Dorsolateral prefrontal cortex (tissue), 122 donors: ENCODE measurements at places on chromosomes 11 and 22. TPM values are rescaled to one million over a fixed set of nuclear protein-coding genes. Genes with fewer than 3 reads are reported as not detected.
A peak's percentile ranks its signal among the peaks of the same experiment; 100 is the strongest.

The OR2AG1 gene
- 0.18 TPM for total RNA-seq

The OR8D1 gene
- total RNA-seq: not detected

The RNF214 gene
- total RNA-seq: 48.7 TPM

The C22orf15 gene
- total RNA-seq: not detected

The OR5A1 gene
- not detected for total RNA-seq

The HTR3B gene
- 11.9 TPM for total RNA-seq

The TAF6L gene
- 20.9 TPM for total RNA-seq

The OR52A1 gene
- total RNA-seq: not detected

The MMP12 gene
- total RNA-seq: not detected

The F2 gene
- not detected for total RNA-seq

DNA sequence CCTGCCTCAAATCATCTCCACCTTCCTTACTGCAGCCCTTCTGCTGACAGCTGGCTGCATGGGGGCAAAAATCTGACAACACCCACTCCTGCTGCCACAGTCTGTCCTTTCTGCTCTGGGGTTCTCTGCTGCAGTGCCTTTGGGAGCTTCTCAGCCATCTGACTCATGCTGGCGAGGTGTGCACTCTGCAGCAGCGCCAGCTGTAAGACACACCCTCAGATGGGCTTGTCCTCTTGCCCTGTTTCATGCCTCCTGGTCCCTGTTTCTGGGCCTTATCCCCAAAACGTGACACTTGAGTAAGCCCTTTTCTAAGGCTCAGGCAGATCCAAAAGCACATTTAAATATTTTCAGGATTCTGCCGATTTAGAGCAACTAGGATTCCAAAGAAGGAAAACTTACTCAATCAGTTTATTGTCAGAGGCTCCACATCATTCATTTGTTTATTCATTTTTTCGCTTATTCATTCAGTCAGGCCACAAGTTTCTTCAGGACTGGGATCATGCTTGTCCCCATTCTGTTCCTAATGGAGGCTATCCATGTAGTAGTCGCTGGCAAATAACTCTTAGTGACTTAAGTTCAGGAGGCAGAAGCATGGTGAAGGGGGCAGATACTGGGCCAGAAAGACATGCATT, 60.2 kb downstream of the SMIM38 start:
- no peak for DNase-seq

DNA sequence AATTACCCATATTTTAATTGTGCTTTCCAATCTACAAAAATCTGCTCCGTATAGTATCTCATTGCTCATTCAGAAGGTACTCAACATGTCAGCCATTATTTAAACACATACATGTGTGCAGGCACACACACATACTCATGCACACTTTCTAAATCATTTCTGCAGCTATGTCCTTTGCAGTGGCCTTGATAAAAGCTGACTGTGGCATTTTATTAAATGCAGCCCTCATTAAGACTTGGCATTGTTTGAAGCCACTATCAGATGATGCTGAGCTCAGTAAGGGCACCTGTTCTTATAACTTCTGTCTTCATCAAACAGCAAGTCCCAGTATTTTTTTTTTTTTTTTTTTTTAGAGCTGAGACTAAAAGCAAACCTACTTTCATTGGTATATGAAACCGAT, 1071.9 kb upstream of the CCDC90B start:
- DNase-seq: no peak

GRCh38 chr22:28435140-28435768, 244.4 kb downstream of the TTC28 start:
- no peak for DNase-seq

DNA sequence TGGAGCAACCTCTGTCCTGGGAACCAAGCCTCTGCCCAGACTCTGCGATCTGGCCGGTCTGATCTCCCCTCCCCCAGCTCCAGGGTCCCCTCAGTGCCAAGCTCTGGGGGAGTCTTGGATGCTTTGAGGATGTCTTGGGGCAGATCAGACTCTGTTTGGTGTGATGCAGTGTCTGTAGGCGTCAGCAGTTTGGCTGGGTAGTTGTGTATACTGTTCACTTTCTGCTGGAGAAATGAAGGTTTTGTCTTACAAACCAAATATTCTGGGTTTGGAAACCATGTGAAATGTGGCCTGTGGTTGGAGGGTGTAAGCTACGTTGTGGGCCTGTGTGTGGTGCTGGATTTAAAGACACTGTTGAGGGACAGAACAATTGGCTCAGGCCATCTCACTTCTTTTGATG, 4.6 kb downstream of the INSC start:
- DNase-seq: no peak

DNA sequence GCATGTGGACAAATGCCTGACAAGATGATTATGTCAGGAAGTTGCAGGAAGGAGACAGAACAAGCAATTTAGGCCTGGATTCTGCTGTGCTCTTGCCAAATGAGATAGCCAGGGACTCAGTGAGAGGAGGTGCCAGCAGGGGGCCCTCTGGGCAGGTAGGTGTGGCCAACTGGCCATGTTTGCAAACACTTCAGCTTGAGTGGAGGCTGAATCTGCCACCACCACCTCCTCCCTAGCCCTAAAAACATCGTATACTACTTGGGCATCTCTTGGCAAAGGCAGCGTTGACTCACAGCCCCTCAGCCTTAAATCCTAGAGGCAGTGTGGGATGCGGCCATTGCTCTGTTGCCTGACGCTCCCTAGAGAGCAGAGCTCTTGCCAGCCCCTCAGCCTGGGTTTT, 95.1 kb upstream of the PLET1 start:
- peak; percentile 46 for DNase-seq

- DNase-seq: no peak
These were observed 13.0 kb upstream of the MYEOV start for GRCh38 chr11:69280994-69281393.

DNA sequence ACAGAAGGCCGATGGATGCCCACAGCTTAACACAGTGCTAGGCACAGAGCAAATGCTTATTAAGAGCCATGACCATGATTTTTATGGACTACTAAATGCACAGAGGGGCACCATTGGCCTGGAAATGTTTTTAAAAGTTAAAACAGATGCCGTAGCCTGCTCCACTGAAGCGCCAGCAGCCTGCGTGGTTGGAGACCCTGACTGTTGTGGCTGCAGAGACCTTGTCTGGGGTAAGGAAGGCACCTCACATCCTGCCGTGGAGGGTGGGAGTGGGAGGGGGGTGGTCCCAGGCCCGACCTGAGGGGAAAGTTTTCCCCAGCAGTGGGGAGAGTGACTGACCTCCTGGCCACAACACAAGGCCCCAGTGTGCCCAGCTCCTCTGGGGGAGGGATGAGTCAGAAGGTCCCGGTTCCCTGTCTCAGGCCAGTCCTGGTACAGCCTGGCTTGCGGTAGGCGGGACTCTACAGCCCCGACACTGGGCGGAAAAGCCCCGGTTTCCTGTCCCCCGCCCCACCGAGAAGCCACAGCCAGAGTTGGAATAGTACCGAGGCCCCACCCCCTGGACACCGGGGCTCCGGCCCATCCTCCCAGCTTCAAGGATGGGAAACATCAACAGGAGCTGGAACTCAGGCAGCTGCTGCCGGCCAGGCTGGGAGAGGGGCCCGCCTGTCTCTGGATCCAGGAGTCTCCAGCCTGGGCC, 7.0 kb downstream of the CHST1 start:
- peak; percentile 52 for DNase-seq

- DNase-seq: no peak
These were observed 186.5 kb downstream of the SHANK2 start for GRCh38 chr11:71065841-71066240.

- no peak for DNase-seq
These were observed 23.6 kb downstream of the TSKU start for GRCh38 chr11:76806608-76807205.

- no peak for DNase-seq
These were observed 269.9 kb downstream of the NTM start for GRCh38 chr11:131640320-131640719.
